ENCODE measurements at places on chromosomes 3 and 15.

- DNase-seq, result no peak
These were observed 69.0 kb downstream of the ANKRD28 start for GRCh38 chr3:15728766-15729165.

GRCh38 chr15:51328926-51329325 is 9.5 kb downstream of the CYP19A1 start:
- no peak for DNase-seq

- DNase-seq, result no peak
These were observed 153.9 kb downstream of the GHSR start for GRCh38 chr3:172294223-172294806.

- no peak for DNase-seq
These were observed 2.3 kb downstream of the RBM5 start for GRCh38 chr3:50090984-50091383.

DNA sequence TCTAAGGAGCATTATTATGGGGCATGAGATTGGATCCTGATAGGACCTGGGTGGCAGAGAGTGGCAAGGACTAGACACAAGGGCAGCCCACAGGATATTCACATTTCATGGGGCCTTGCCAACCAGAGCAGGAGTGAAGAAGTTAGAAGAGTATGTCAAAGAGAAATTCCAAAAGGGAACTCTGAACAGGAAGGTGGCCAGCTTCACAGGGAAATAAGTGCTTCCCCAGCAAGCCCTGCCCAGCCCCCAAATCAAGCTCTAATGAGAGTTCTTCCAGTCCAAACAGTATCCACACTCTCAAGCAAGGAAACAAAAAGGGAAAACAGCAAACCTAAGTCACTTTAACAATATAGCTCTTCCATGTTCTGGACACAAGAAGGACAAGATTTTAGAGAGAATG is 130.2 kb upstream of the COL8A1 start:
- no peak for DNase-seq

All from stimulated activated CD8-positive, alpha-beta memory T cell treated with anti-CD3 and anti-CD28 coated beads, Interleukin-4, amount 100 ng/mL, for 4 hours (primary cell).